Karpas-422 (cell line): ENCODE measurements at places on chromosomes 6 and 20.

DNA sequence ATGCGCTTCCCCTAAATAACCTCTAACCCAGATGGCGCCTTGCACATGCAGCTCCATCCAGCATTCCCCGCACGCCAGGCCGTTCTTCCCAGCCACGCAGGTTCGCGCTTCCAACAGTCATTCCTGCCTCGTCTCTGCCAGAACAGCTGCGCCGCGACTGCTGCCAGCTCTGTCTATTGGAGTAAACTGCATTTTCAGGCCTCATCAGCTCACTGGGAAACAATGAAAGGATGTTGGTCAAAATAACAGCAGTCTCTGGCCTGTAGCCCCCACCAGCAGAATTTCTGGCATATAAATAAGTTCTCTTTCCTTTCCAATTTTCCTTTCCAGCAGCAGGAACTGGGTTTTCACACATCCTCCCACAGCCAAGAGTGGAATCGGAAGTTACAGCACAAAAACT, 14.6 kb downstream of the NRSN1 start:
- no peaks in the 10 kb centered on the region for H3K4me1 ChIP-seq
- no peaks in the 10 kb centered on the region for H3K36me3 ChIP-seq
- DNase-seq: no peak
- H3K4me3 ChIP-seq: no peak overlapping the region
- H3K27me3 ChIP-seq: no peaks in the 10 kb centered on the region

DNA sequence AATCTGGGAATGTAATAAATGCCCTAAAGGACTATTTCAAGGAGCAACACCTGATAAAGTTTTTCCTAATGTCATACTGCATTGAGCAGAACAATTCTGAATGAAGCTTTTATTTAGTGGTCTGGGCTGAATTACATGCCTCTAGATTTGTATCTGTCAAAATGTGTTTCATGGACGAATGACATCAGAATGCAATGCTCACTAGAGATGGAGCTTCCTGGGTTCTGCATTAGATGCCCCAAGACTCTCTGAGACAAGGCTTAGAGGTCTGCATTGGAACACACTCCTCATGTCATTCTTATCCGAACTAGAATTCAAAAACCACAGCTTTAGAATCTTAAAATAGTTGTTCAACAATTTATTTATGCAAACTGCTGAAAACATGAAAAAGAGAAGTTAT, 62.0 kb downstream of the SYNE1 start:
- H3K27ac ChIP-seq: no peak overlapping the region
- H3K27me3 ChIP-seq: no peaks in the 10 kb centered on the region
- H3K4me3 ChIP-seq: no peak overlapping the region
- H3K36me3 ChIP-seq: no peaks in the 10 kb centered on the region
- peaks cover 25% of the 10 kb centered on the region for H3K4me1 ChIP-seq
- DNase-seq: no peak

DNA sequence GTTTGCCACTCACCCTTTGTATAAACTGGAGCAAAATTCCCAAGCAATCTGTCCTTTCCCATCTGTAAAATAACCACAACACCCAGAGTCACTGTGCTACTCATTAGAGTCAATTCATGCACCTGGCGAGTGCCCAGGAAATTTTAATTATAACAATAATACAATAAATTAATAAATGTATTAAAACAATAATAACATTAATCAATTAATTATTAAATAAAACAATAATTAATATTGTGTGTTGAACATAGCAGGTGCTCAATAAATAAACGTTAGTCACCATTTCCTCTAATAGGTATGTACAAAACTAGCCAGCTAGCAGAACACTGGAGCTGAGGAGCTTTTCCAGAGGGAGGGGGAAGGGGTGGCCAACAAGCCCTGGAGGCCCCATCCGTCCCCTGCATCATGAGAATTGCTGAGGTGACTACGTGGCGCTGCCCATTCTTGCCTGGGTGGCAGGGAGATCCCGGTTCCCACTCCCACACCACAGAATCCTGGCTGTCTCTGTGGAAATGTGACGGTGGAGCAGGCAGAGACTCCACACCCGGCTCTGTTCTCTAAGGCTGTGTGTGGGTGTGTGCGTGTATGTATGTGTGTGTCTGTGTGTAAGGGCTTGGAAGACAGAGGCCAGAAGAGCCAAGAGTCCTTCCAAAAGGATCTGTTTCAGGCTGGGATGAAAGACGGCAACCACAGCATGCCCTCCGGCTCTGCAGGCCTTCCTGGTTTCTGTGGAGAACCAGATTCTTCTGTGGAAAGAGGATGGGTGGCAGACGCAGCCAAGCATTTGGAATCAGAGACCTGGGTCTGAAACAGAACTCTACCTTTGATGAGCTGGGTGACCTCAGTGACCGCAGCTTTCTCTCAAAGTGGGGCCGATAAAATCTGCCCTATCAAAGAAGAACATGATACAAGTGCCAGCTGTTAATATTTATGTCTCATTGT, 18.8 kb upstream of the EZR start:
- no peak overlapping the region for H3K4me3 ChIP-seq
- peaks cover 9% of the 10 kb centered on the region for H3K4me1 ChIP-seq
- H3K36me3 ChIP-seq: no peaks in the 10 kb centered on the region
- H3K27me3 ChIP-seq: no peaks in the 10 kb centered on the region

- no peak overlapping the region for H3K27ac ChIP-seq
- no peaks in the 10 kb centered on the region for H3K4me1 ChIP-seq
- H3K4me3 ChIP-seq: no peak overlapping the region
- no peaks in the 10 kb centered on the region for H3K36me3 ChIP-seq
- DNase-seq: no peak
Observed at GRCh38 chr6:79724816-79725215, 93.7 kb downstream of the SH3BGRL2 start.

DNA sequence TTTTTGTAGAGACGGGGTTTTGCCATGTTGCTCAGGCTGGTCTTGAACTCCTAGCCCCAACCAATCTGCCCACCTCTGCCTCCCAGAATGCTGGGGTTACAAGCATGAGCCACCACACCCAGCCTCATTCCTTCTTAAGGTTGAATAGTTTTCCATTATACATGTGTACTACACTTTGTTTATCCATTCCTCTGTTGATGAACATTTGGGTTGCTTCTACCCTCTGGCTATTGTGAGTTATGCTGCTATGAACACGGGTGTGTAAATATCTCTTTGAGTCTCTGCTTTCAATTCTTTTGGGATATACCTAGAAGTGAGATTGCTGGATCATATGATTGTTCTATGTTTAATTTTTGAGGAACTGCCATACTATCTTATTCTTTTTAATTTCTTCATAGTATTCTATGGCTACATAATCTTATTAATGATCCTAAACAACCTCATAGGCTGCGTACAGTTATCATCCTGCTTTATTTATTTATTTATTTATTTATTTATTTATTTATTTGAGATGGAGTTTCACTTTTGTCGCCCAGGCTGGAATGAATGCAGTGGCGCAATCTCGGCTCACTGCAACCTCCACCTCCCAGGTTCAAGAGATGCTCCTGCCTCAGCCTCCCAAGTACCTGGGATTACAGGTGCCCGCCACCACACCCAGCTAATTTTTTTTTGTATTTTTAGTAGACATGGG, 49.2 kb upstream of the TLDC2 start:
- H3K36me3 ChIP-seq: peaks cover 28% of the 10 kb centered on the region
- H3K27ac ChIP-seq: no peak overlapping the region
- H3K4me3 ChIP-seq: no peak overlapping the region

DNA sequence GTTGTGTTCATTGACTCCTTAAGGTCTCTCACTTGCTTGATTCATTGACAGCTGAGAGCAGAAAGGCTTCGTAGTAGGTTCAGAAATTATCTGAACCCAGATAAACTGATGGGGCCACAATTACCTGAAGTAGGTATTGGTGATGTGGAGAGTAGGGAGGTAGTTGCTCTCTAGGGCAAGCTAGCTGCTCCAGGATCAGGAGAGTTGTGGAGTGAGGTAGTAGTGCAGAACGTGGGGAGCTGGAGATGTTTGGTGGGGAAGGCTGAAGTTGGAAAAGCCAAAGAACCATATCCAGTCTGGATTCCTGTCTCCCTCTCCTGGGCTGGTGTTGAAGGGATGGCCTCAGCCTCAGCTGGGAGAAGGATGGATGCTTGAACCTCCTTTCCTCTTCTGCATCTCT, 15.9 kb downstream of the TJAP1 start:
- no peak for DNase-seq
- no peak overlapping the region for H3K4me3 ChIP-seq
- H3K27me3 ChIP-seq: no peaks in the 10 kb centered on the region

- H3K36me3 ChIP-seq: peaks cover 18% of the 10 kb centered on the region
- H3K27me3 ChIP-seq: no peaks in the 10 kb centered on the region
- no peak overlapping the region for H3K27ac ChIP-seq
- H3K4me1 ChIP-seq: peaks cover 21% of the 10 kb centered on the region
Observed at GRCh38 chr6:125303512-125303854, 1.7 kb upstream of the HDDC2 start.

DNA sequence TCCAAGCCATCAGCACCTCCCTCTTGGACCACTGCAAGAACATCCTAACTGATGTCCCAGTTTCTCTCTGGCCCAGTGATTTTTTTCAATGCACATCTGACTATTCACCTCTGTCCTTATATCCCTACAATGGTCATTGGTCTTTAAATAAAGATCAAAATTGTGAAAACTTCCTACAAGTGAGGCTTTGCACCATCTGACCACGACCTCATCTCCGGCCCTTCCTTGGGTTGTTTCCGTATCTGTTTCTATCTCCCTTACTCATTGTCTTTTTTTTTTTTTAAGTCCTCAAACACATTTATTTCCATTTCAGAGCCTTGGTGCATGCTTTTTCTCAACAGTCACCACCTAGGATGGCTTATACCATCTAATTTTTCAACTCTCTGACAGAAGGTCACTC, 88.1 kb downstream of the IPCEF1 start:
- no peaks in the 10 kb centered on the region for H3K36me3 ChIP-seq
- no peaks in the 10 kb centered on the region for H3K27me3 ChIP-seq
- no peak overlapping the region for H3K4me3 ChIP-seq
- DNase-seq: no peak

DNA sequence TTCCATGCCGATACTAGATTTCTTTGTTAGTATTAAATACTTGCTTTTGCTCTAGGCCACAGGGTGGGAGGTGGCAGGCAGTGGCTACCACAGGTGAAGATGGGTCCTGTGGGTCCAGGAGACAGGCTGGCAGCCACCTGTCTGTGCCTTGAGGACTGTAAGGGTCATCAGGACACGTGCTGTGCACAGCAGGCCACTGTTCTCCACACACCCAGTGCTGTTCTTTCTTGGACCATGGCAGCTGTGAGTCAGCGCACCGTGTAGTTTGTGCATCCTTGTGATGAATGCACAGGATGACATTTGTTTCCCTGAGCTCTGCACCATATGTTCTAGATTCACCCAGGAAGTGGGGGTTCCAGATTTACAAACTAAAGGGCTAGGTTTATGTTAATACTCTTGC, 317.0 kb downstream of the ZFAND3 start:
- H3K27ac ChIP-seq: no peak overlapping the region
- H3K4me1 ChIP-seq: no peaks in the 10 kb centered on the region
- H3K36me3 ChIP-seq: no peaks in the 10 kb centered on the region
- DNase-seq: no peak

DNA sequence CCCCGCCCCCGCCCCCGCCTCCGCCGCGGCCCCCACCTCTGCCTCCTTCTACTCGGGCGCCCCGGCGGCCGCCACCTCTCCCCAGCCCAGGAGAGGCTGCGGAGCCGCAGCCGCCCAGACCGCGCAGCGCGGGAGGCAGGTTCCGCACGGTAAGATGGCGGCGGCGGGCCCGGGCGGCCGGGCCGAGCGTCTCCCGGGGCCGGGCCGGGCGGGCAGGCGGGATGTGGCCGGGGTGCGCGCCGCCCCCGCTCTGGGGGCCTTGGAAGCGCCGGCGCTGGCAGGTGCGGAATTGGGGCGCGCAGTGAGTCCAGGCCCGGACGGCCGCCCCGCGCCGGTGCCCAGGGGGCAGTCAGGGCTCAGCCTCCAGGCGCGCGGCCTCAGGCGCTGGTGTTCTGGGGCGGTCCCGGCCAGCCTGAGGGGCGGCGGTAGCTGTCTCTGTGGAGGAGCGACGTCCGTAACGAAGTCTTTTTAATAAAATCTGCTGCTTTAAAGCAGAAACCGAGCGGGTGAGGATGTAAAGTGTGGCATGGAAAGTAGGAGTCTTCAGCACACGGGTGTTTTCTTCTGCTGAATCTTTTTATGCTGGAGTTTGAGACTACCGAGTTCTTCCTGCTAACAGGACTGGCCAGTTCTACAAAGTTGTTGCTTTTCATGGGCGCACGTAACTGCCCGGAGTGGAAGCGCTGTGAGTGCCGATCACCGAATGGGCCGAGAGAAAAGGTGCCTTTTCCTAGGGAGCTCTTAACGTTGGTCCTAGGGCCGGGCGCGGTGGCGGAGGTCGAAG, at the start of gene GID8:
GID8 (plus strand) TSS at position 43 of the 784 bp plus-strand sequence. CDS start 3,356 bp downstream, outside the sequence.
- H3K4me3 ChIP-seq: peak within 1 kb of the TSS; percentile 96
- peaks cover 33% of the 10 kb centered on the region; the same call in 1 of the 2 replicates for H3K36me3 ChIP-seq
- peaks cover 48% of the 10 kb centered on the region for H3K4me1 ChIP-seq
- H3K27ac ChIP-seq: peak within 1 kb of the TSS; percentile 77
- H3K27me3 ChIP-seq: no peaks in the 10 kb centered on the region

GRCh38 chr6:25157842-25158241, 121.3 kb upstream of the CARMIL1 start:
- no peak overlapping the region for H3K4me3 ChIP-seq
- no peaks in the 10 kb centered on the region for H3K27me3 ChIP-seq
- H3K27ac ChIP-seq: no peak overlapping the region
- no peaks in the 10 kb centered on the region for H3K4me1 ChIP-seq

DNA sequence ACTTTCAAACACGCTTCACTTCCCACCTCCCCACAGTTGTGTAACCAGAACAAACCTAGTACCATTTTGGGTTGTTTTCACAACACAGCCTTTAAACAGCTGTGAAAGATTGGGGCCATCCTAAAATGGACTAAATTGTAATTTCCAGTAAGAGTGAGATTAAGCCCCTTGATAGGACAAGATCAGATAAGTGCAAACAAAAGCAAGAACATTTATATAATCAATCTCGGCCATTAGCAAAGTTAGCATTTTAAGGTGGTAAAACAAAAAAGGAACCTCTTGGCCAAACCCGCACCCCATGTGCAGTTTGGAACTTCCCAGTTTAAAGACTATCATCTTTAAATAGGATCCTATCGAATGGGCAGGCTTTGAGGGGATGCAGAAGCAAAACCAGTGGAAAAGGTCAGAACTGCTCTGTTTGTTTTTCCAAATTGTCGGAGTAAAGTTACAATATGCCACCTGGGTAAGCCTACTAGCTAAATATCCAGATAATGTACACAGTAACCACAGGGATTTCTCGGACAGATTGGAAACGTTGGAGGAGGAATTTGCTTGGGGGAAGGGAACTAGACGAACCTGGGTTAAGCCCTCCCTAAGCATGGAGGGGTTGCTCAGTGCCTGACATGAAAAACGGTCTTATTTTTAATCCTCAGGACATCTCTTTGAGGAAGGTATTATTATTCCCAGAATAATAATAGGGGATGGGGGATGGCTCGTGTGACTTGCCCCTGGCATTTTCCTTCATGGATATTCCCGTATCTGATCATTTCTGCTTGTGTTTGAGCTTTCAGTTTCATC, 159.8 kb upstream of the SALL4 start:
- no peaks in the 10 kb centered on the region for H3K4me1 ChIP-seq
- H3K27me3 ChIP-seq: no peaks in the 10 kb centered on the region
- no peak overlapping the region for H3K27ac ChIP-seq

DNA sequence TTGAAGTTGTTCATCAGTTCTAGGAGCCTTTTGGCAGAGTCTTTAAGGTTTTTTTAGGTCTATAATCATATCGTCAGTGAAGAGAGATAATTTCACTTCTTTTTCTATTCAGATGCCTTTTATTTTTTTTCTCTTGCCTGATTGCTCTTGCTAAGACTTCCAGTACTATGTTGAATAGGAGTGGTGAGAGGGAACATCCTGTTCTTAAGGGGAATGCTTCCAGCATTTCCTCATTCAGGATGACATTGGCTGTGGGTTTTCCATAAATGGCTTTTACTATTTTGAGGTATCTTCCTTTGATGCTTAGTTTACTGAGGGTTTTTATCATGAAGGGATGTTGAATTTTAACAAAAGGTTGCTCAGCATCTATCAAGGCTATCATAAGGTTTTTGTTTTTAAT, 109.5 kb downstream of the CLVS2 start:
- H3K4me3 ChIP-seq: no peak overlapping the region
- H3K27me3 ChIP-seq: no peaks in the 10 kb centered on the region
- H3K36me3 ChIP-seq: no peaks in the 10 kb centered on the region
- no peak overlapping the region for H3K27ac ChIP-seq
